Urinary bladder (tissue), 4 donors: ENCODE measurements at places on chromosomes 3 and 15. TPM values are rescaled to one million over a fixed set of nuclear protein-coding genes. Genes with fewer than 3 reads are reported as not detected.

The EIF2B5 gene
- 38.2 TPM for polyA plus RNA-seq

The HHATL gene
- 0.08 TPM for polyA plus RNA-seq

The SNTN gene
- not detected for polyA plus RNA-seq

The LRRC49 gene
- polyA plus RNA-seq, result 6.5 TPM

The PPM1L gene
- 20.2 TPM for polyA plus RNA-seq

The RNU5B-1 gene
- polyA plus RNA-seq, result not detected

The SLC49A4 gene
- polyA plus RNA-seq, result 7.7 TPM

The ALDH1L1 gene
- 24.0 TPM for polyA plus RNA-seq

The CDC25A gene
- polyA plus RNA-seq, result 0.32 TPM

The SLC15A2 gene
- polyA plus RNA-seq, result 0.65 TPM

The GP9 gene
- not detected for polyA plus RNA-seq

The ADGRG7 gene
- polyA plus RNA-seq, result not detected

The THBS1 gene
- polyA plus RNA-seq, result 244 TPM

The PPARG gene
- 18.6 TPM for polyA plus RNA-seq

The RTP1 gene
- not detected for polyA plus RNA-seq

The SLC22A14 gene
- polyA plus RNA-seq, result 0.09 TPM

The VIPR1 gene
- 6.2 TPM for polyA plus RNA-seq

The FGD5 gene
- polyA plus RNA-seq, result 18.8 TPM

The OSBPL10 gene
- polyA plus RNA-seq, result 62.4 TPM

The PIGB gene
- polyA plus RNA-seq, result 8.5 TPM

The PLSCR5 gene
- polyA plus RNA-seq, result not detected

The IGSF10 gene
- 9.8 TPM for polyA plus RNA-seq

The PDE8A gene
- 17.6 TPM for polyA plus RNA-seq

The ZDHHC23 gene
- polyA plus RNA-seq, result 1.3 TPM

The NOX5 gene
- polyA plus RNA-seq, result 0.19 TPM

The SMAD3 gene
- 28.3 TPM for polyA plus RNA-seq

The LRRC3B gene
- 5.8 TPM for polyA plus RNA-seq

The FBXO40 gene
- polyA plus RNA-seq, result not detected

The MESP2 gene
- polyA plus RNA-seq, result 0.10 TPM

The NLGN1 gene
- 8.4 TPM for polyA plus RNA-seq

The IL17RC gene
- 72.5 TPM for polyA plus RNA-seq

The KIF23 gene
- 0.79 TPM for polyA plus RNA-seq

The UROC1 gene
- 0.03 TPM for polyA plus RNA-seq

The C3orf20 gene
- not detected for polyA plus RNA-seq

The SLC22A13 gene
- polyA plus RNA-seq, result not detected

The ULK3 gene
- polyA plus RNA-seq, result 25.1 TPM

The CRTAP gene
- 333 TPM for polyA plus RNA-seq

The CPNE9 gene
- polyA plus RNA-seq, result 0.18 TPM

The GOLGA6B gene
- polyA plus RNA-seq, result 0.06 TPM

The RTP4 gene
- polyA plus RNA-seq, result 2.7 TPM

The KIF7 gene
- polyA plus RNA-seq, result 9.9 TPM

The IFRD2 gene
- 52.9 TPM for polyA plus RNA-seq

The ADPRH gene
- 13.0 TPM for polyA plus RNA-seq

The CHRM5 gene
- polyA plus RNA-seq, result 0.03 TPM

The SPRED1 gene
- polyA plus RNA-seq, result 8.2 TPM

The ARPP19 gene
- polyA plus RNA-seq, result 66.9 TPM

The STX19 gene
- polyA plus RNA-seq, result 0.14 TPM

The SERPINI1 gene
- polyA plus RNA-seq, result 8.9 TPM

The GRK7 gene
- 0.05 TPM for polyA plus RNA-seq

The PP2D1 gene
- not detected for polyA plus RNA-seq

The MINAR1 gene
- 0.16 TPM for polyA plus RNA-seq

The TNFSF10 gene
- polyA plus RNA-seq, result 29.4 TPM

The APOD gene
- 395 TPM for polyA plus RNA-seq

The ZNF501 gene
- 4.1 TPM for polyA plus RNA-seq

The CCR5 gene
- 1.0 TPM for polyA plus RNA-seq

The PAQR5 gene
- polyA plus RNA-seq, result 1.7 TPM

The DPPA4 gene
- not detected for polyA plus RNA-seq

The PPP1R14D gene
- polyA plus RNA-seq, result not detected

The HCLS1 gene
- polyA plus RNA-seq, result 44.9 TPM
